AG09319 (cell line): ENCODE measurements at places on chromosomes 3 and 15.

- no peak for DNase-seq
Measured at GRCh38 chr3:114933407-114933806, 213.7 kb downstream of the ZBTB20 start.

- no peak for DNase-seq
Measured at GRCh38 chr15:35019404-35020327, 31.6 kb upstream of the ZNF770 start.

DNA sequence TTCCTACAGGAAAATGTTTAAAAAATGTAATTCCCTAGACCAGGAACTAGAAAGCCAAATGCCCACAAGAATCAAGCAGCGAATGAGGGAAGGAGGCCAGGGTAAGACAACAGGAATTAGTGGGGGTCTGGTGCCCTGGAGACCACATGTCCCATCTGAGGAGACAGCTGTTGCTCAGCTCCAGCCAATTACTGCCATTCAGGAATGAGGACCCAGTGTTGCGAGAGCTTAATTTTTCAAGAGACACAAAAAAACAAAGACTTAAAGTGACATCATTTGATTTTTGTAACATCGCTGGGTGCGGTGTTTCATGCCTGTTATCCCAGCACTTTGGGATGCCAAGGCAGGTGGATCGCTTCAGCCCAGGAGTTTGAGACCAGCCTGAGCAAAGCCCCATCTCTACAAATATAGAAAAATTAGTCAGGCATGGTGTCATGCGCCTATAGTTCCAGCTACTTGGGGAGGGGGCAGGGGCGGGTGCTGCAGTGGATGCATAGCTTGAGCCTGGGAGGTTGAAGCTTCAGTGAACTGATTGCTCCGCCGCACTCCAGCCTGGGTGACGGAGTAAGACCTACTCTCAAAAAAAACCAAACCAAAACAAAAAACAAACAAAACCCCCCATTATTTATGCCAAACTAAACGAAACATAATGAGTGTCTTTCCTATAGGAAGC is 52.8 kb upstream of the LRIG1 start:
- DNase-seq: no peak

DNA sequence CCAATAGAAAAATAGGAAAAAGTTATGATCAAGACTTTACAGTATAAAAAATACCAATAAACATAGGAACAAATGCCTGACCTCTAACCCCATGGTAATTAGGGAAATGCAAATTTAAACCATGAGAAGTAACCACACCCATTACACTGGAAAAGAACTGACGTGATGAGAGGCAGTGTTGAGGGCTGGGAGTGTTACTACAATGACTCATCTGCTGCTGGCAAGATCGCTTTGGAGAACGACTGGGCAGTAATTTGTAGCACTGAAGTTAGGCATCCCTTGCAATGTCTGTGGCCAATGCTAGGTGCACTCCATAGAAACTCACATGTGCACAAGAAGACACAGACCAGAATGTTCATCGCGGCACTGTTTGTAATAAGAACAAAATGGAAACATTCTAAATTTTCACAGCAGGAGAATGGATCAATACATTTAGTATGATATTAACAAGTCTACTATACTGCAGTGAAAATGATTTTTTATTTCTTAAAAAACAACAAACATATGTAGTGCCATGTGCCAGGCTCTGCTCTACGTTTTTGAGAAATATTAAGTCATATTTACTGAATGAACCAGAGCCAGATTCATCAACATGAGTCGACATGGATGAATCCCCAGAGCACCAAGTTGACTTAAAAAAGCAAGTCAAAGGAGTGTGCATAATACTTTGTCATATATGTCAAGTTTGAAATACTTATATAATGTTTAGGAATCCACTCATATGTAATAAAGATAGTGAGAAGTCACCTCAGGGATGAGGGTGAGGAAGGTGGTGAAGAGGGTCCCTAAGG is 37.6 kb upstream of the EPHB3 start:
- no peak for DNase-seq

DNA sequence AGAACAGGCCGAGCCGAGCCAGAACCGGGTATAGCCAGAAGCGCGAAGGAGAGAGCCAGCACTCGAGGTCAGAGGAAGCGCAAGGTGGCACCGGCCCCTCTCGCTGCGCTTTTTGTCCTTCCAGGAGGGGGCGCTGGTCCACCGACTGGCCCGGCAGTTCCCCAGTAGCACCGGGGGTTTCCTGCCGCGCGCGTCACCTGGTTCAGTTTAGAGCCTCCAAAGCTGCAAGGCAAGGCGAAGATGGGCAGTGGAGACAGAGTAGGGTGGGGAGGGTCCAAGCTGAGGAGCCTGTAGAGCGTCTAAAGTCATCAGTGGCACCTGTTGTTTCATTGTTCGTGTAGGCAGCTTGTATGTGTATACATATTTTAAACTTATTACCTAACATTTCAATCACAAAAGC is 7.6 kb upstream of the NR2E3 start:
- no peak for DNase-seq

GRCh38 chr3:124281453-124282316 is 289.8 kb upstream of the ROPN1 start:
- peak; percentile 8 for DNase-seq

DNA sequence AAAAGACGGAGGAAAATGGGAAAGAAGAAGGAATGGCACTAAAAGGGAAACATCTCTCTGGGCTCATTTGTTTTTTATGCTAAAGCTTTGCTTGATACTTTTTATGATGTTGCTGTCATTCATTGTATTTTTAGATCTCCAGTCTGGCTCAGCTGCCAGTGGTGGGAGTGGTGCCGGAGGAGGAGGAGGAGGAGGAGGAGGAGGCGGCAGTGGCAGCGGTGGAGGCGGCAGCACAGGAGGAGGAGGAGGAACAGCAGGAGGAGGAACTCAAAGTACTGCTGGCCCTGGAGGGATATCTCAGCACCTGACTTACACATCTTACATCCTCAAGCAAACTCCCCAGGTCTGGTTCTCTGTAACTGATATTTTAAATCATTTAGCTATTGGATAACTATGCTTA is 49.6 kb downstream of the MAP6D1 start:
- no peak for DNase-seq

DNA sequence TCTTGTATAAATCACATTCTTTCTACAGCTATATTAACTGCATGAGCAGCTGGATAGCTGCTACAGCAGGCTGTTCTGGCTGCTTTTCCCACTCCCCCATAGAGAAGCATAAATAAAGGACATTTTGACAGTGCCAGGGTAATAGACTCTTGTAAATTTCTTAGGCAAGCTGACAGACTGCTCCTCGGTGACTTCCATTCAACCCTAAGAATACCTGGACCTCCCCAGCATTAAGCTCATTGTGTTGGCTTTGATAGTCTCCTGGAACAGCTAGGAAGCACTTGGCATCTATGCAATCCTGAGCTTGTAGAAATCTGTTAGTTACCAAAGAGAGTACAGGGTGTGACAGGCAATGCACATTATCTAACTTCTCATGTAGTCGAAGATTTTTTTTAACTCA is 475.4 kb downstream of the AGBL1 start:
- no peak for DNase-seq

- no peak for DNase-seq
Measured at GRCh38 chr15:38683382-38684242, 119.0 kb upstream of the RASGRP1 start.

GRCh38 chr15:74655424-74655823 is 39.8 kb downstream of the CLK3 start:
- DNase-seq: no peak

DNA sequence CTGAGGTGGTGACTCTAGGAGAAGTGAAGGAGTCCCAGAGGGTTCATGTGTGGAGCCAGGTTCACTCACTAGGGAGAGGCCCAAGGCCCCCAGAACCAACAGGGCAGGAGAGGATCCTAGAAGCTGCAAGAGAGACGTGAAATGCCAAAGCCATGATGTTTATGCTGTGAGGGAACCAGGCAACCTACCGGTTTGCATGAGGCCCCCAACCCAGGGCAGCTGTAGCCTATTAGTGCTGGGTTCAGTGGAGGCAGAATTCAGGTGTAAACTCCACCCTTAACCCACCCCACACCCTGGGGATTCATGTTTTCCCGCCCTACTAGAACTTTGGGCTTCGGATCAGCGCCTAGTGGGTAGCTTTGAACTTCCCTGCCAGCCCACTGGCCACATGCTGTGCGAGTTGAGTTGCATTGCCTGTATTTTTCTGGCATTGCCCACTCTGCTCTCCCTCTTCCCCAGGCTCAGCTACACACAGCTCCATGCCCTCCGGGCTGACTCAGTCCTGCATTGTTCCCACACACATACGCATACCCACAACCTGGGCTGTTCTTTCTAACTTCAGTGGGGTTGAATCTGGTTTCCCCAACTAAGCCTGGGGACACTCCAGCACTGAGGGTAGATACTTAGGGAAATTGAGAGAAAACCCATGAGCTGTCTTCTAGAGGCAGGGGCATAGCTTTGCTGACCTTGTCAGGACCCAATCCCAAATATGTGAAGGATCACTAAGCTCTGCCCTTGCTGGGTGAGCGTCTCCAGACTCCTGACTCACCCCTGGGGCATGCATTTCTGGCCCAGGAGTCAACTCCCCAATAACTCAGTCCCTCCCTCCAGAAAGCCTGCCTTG is 2.0 kb upstream of the ZBTB47 start:
- DNase-seq: no peak

GRCh38 chr15:69082021-69082502 is 67.6 kb downstream of the NOX5 start:
- peak; percentile 11 for DNase-seq

DNA sequence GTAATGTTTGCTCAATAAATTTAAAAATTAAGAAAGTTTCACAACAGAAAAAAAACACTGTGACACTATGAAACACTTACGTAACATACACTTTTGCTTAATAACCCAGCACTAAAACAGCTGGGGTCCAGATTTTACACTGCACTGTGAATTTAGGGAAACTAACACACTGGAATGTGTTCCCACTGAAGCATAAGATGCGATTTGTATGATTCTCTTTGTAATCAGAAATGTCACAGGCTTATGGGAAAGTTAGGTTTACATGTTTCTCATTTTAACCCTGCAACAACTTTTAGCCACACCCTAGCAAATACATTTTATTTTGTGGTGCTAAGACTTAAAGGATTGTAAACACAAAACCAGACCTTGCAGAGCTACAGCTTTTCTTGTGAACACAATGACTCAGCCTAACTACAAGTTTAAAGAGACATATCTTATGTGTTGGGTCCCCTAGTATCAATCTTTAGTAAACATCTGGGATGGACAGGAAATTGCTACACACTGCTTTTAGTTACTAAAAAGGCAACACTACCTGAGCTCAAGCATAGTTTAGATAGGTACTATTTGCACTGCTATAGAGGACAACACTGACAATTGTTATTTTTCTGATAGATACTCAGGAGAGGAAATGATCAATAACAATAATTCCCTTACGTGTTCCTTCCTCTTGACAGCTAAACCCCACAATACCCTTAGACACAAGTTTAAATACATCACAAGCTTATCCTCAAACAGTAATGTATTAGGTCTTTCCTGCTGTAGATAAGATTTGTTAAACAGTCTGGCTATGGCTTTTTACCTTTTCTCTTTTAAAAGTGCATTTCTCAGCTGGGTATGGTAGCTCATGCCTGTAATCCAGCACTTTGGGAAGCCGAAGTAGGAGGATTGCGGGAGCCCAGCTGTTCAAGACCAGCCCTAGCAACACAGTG is 3.8 kb downstream of the PLD1 start:
- DNase-seq: peak; percentile 94

GRCh38 chr15:28881170-28881569 is 4.6 kb upstream of the APBA2 start:
- DNase-seq: no peak

DNA sequence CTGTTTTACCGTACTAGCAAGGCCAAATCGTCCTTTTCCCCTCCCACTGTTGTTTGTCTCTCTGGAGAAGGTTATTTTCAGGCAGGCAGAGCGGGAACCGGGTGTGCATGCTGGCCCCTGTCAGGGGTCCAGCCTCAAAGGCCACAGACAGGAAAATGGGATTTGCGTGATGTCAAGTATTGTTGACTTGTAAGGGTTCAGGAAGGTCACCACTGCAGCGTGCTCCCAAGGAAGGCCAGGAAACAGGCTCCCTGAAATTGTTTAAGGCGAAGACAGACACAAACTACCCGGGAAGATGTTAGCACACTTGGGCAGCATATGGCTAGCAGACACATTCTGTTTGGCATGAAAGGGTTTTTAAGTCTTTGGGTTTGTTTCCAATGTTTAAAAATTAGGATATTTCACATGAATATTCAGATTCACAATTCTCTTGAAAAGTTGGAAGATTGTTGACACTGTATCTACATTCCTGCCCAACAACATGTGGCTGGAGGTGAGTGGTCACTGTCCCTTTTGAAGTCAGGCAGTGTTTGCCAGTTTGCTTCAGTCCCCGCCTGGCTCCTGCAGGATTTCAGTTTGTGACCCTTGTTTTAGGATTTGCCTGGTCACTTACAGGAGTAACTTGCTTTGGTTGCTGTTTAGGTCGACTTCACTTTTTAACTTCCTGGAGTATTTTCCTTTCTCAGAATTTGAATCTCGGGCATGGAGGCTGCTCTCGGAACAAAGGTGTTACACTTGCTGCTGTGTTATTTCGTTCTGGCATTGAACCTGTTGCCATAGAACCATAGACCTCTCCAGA is 90.4 kb downstream of the BDH1 start:
- DNase-seq: no peak

- no peak for DNase-seq
Measured at GRCh38 chr3:16073203-16073602, 101.3 kb upstream of the GALNT15 start.

- DNase-seq: no peak
Measured at GRCh38 chr3:139106013-139106932, 61.6 kb upstream of the PRR23C start.

DNA sequence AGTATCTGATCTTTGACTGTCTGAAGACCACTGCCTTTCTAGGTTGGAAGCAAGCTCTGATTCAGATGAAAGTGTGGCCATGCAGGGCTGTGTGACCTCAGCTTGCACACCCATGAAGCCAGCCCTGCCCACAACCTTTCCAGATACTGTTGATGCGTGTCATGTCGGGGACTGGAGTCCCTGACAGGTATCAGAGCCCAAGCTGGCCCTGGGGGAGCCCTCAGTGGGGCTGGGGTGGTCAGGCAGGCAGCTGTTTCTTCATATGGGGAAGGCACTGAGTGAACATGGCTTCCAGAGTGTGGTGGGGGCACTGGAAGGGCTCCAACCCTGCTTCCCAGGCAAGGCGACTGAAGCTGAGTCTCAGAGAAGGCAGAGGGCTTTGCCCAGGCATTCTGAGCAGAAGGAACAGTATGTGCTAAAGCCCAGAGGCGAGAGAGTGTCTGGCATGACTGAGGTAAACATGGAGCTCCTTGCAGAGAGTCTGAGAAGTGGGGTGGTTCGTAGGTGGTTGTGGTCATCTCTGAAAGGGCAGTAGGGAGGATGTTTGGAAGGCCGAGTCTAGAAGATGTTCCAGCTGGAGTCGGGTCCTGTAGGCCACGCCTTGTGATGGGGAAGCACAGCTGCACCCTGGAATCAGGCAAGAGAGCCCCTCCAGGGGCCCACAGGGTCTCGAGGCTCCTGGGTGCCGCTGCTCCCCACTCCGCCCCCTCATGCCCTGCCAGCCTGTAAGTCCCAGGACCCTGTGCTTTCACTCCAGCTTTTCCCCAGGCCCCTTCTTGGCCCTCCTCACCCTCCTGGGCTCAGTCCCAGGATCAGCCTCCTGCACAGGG is 122.2 kb downstream of the EEFSEC start:
- DNase-seq: no peak

GRCh38 chr15:80242132-80242769 is 9.8 kb downstream of the CTXND1 start:
- no peak for DNase-seq
